ENCODE measurements at places on chromosomes 11 and 22. TPM values are rescaled to one million over a fixed set of nuclear protein-coding genes. Genes with fewer than 3 reads are reported as not detected.

GLB1L2 gene
- total RNA-seq, result 1.3 TPM

TMEM109 gene
- total RNA-seq, result 106 TPM

LDHA gene
- total RNA-seq, result 1,022 TPM

FBLN1 gene
- total RNA-seq, result not detected

SLC25A17 gene
- 24.5 TPM for total RNA-seq

HMOX1 gene
- total RNA-seq, result 6.0 TPM

CDHR5 gene
- not detected for total RNA-seq

MRGPRX3 gene
- not detected for total RNA-seq

MIAT gene
- total RNA-seq, result 66.5 TPM

GRCh38 chr11:10777393-10777793 lies 26.3 kb downstream of the CTR9 start:
- DNase-seq, result no peak
- H3K4me1 ChIP-seq, result peaks cover 14% of the 10 kb centered on the region
- H3K27me3 ChIP-seq, result no peaks in the 10 kb centered on the region
- peaks cover 43% of the 10 kb centered on the region for H3K36me3 ChIP-seq

DNA sequence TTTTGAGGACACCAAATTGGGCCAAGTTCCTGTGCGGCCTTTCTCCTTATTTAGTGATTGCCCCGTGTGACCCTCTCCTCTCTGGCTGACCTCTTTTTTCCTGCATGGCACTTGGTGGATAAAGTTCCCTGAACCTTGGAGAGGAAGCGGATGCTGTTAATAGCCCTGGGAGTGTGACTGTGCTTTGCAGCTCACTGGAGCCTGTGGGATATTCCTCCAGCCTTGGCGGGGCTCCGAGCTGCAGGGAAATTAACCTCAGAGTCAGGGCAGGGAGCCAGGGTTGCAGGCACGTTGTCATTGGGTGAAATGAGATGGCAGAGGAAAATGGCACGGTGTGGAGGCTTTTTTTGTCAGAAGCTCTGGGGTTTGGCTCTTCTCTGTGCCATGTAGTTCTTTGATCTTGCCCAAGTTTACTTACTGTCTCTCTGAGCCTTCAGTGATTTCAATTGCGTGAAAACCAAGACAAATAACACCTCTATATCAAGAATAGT lies 965 bp downstream of the OR9Q1 start:
- no peak for DNase-seq
- no peaks in the 10 kb centered on the region for H3K4me1 ChIP-seq
- no peaks in the 10 kb centered on the region for H3K36me3 ChIP-seq
- no peaks in the 10 kb centered on the region for H3K27me3 ChIP-seq
- no peak overlapping the region for H3K27ac ChIP-seq

DNA sequence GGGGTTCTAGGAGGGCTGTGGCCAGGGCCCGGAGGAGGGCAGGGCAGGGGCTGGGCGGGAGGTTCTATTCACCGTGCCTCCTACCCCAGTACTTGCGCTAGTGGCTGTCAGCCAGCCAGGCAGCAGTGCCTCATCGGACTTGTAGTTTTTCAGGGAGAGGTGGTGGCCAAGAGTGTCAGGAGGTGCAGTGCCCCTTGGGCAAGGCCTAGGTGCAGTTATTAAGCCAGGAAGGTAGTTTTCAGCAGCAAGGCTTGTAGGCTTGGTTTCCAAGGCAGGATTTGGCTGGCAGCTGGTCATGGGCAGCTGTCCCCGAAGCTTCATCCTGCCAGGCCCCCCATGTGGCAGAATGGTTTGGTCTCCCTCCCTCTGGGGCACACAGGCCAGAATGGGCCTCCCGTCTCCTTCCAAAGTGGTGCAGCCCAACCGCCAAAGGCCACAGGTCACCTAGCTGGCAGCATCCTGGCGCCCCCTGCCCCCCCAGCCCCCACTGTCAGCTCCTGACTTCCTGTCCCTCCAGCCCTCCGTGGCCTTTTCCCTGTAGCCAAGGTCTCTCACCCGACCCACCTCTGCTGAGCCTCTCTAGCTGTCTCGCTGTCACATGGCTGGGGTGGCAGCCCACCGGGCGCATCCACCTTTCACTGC lies 8.5 kb downstream of the CCDC88B start:
- peaks cover 11% of the 10 kb centered on the region for H3K4me1 ChIP-seq
- H3K36me3 ChIP-seq, result peaks cover 12% of the 10 kb centered on the region
- H3K27ac ChIP-seq, result no peak overlapping the region
- no peaks in the 10 kb centered on the region for H3K27me3 ChIP-seq
- no peak for DNase-seq

DNA sequence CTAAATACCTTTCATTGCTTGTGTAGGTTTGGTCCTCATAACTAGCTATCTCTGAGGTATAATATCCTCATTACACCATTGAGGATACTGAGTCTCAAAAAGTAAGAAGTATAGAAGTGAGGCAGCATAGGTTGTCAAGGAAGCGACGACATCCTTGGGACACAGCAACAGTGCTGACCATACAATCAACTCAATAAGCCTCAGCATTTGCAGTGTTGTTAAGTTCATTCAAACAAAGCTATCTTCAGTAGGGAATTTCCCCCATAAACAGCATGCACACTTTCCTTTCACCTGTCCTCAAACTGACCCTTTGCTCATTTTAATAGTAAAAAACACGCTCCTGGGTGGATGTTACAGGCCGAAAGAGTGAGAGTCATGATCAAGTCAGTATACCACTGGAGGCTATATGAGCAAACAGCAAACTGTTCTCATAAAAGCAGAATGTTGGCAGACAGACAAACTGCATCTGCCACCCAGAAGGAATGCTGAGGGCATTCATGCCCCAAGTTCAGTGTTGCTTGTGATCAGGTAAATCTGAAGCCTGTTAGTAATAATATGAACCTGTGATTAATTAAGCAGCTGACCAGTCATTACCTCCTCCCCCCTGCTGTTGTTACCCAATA lies 756.2 kb upstream of the TENM4 start:
- no peak overlapping the region for H3K27ac ChIP-seq
- no peaks in the 10 kb centered on the region for H3K4me1 ChIP-seq
- no peaks in the 10 kb centered on the region for H3K36me3 ChIP-seq
- H3K4me3 ChIP-seq, result no peak overlapping the region

DNA sequence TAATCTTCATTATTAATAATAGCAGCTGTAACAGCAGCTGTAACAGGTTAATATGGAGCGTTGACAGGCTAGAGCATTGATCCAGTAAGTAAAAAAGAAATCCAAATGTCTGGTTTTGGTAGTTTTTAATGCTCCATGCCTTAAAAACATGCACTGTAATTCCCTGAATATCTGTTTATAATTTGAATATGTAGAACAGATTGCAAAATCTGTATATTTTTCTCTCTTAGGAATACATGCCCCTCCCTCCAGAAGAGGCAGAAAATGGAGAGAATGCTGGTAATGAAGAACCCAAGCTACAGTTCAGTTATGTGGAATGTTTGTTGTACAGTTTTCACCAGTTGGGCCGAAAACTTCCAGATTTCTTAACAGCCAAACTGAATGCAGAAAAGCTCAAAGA lies 16.7 kb downstream of the API5 start:
- H3K27me3 ChIP-seq, result no peaks in the 10 kb centered on the region
- H3K36me3 ChIP-seq, result peaks cover 50% of the 10 kb centered on the region
- DNase-seq, result no peak
- peaks cover 2% of the 10 kb centered on the region for H3K4me1 ChIP-seq

DNA sequence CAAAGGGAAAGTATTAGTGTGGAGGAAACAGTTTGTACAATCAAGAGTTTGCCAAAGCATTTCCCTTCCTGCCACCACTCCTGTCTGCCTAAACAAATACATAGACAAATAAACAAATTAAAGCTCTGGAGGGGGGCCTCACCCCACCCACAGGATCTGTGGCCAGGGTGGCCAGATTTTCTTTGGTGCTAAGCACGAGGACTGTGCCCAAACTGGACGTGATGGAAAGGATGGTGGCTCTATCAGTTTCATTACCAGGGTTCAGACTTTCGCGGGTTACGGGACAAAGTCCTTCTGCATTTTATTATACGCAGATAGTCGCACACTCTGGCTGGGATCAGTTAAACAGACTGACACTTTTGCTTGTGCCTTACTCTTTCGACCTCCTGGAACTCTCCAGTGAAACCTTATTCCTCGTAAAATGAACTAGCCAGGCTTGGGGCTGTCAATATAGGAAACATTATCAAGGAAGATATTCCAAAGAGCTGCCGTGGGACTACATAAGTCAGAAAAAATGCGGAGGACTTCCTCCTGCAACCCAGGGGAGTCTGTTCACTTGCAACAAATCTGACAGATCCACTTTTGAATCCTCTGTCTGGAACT lies 11.2 kb downstream of the BARX2 start:
- no peak overlapping the region for H3K4me3 ChIP-seq
- no peaks in the 10 kb centered on the region for H3K4me1 ChIP-seq
- H3K27me3 ChIP-seq, result peaks cover 24% of the 10 kb centered on the region
- H3K36me3 ChIP-seq, result no peaks in the 10 kb centered on the region
- DNase-seq, result no peak

DNA sequence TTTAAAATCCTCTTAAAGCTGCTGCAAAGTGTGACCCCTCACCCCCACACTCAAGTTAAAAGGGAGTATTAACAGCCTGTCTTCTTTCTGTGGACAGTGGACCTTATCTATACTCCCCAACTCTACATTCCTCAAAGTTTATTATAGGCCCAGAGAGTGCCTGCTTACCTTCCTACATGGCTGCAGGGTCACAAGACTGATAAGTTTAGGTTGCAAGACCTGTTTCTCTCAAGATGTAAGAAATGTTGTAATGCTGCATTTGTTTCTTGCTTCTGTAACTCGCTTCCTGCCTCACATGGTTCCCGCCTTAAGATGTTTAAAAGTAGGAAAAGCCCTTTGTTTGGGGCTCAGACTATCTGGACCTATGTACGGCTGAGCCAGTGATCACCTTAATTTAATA lies 10.1 kb upstream of the NXPE1 start:
- H3K36me3 ChIP-seq, result no peaks in the 10 kb centered on the region
- peaks cover 3% of the 10 kb centered on the region for H3K27me3 ChIP-seq
- H3K27ac ChIP-seq, result no peak overlapping the region
- H3K4me3 ChIP-seq, result no peak overlapping the region
- DNase-seq, result no peak
- no peaks in the 10 kb centered on the region for H3K4me1 ChIP-seq

- H3K4me1 ChIP-seq, result peaks cover 23% of the 10 kb centered on the region
- peaks cover 8% of the 10 kb centered on the region for H3K36me3 ChIP-seq
- no peak overlapping the region for H3K27ac ChIP-seq
- no peak overlapping the region for H3K4me3 ChIP-seq
These were observed 5.3 kb downstream of the TBCEL start for GRCh38 chr11:121029153-121029552.

GRCh38 chr22:25511725-25512124 lies 52.8 kb upstream of the GRK3 start:
- no peaks in the 10 kb centered on the region for H3K4me1 ChIP-seq
- DNase-seq, result no peak
- H3K4me3 ChIP-seq, result no peak overlapping the region
- no peak overlapping the region for H3K27ac ChIP-seq
- H3K36me3 ChIP-seq, result peaks cover 21% of the 10 kb centered on the region

- no peak overlapping the region for H3K4me3 ChIP-seq
- no peaks in the 10 kb centered on the region for H3K36me3 ChIP-seq
- H3K4me1 ChIP-seq, result peaks cover 9% of the 10 kb centered on the region
- DNase-seq, result no peak
- H3K27me3 ChIP-seq, result no peaks in the 10 kb centered on the region
These were observed 58.3 kb downstream of the CERK start for GRCh38 chr22:46679706-46680269.

DNA sequence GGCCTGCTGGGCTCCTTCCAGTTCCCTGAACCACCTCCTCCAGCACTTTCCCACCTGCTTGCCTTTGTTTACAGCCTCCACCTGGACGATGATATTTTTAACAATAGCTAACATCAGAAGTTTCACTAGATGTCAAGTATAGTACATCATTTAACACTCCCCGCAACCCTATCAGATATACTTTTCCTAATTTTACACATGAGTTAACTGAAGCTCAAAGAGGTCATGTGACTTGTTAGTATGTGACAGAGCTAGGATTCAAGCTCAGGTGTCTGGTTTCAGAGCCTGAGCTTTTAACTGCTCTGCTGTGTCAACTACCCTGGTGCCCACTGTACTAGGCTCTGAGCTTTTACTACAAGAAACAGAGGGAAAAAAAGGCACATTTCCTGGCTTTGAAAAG lies 14.3 kb upstream of the HPX start:
- H3K36me3 ChIP-seq, result no peaks in the 10 kb centered on the region
- no peaks in the 10 kb centered on the region for H3K4me1 ChIP-seq
- H3K4me3 ChIP-seq, result no peak overlapping the region
- H3K27ac ChIP-seq, result no peak overlapping the region
- DNase-seq, result no peak

DNA sequence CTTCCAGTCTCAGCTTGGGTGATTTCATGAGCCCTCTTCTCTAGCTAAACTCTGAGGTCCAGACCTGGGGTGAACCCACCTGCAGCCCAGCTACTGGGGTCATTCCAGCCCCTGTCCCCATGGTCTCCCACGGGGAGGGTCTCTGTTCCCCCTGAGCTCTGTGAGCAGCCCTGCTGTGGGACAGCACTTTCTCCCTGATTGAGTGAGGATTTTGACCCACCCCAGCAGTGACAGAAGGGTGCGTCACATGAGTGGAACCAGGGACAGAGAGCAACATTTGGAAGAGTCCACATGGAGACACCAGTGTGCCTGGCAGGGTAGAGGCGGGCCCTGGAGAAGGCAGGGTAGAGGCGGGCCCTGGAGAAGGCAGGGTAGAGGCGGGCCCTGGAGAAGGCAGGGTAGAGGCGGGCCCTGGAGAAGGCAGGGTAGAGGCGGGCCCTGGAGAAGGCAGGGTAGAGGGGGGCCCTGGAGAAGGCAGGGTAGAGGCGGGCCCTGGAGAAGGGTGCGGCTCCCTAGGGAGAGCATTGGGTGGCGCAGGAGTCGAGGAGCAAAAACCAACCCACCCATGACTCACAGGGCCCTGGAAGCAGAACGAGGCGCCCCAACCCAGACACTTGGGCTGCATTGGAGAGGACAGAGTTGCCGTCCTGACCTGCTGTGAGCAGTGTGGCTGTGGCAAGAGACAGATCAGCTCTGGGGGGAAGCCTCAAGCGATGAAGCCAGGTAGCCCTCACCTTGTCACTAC lies 227.7 kb upstream of the B3GAT1 start:
- DNase-seq, result peak; percentile 32
- H3K27ac ChIP-seq, result no peak overlapping the region
- no peaks in the 10 kb centered on the region for H3K36me3 ChIP-seq
- peaks cover 5% of the 10 kb centered on the region for H3K27me3 ChIP-seq

GRCh38 chr11:73048446-73048845 lies 93.7 kb downstream of the FCHSD2 start:
- no peak overlapping the region for H3K4me3 ChIP-seq
- peaks cover 20% of the 10 kb centered on the region for H3K4me1 ChIP-seq
- DNase-seq, result no peak
- H3K27me3 ChIP-seq, result no peaks in the 10 kb centered on the region

DNA sequence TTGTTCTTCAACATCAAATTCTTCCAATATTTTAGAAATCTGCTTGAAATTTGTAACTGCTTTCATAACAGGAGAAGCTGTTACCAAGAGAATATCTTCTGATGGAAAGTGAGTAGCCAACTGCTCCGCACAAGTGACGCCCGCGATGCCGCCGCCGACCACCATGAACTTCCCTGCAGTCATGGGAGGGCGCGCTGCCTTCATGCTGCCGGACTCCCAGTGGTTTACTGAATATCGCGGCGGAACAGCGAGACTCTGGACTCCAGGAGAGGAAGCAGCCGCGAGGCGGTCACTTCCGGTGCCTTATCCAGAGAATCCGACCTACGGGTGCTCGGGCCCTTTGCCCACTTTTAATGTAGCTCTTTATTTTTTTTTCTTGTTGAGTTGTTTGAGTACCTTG lies 190.6 kb downstream of the GUCY1A2 start:
- DNase-seq, result no peak
- no peaks in the 10 kb centered on the region for H3K36me3 ChIP-seq
- no peaks in the 10 kb centered on the region for H3K27me3 ChIP-seq
- no peaks in the 10 kb centered on the region for H3K4me1 ChIP-seq
- no peak overlapping the region for H3K27ac ChIP-seq
- no peak overlapping the region for H3K4me3 ChIP-seq

GRCh38 chr22:39303358-39303757 lies 16.1 kb downstream of the RPL3 start:
- H3K36me3 ChIP-seq, result no peaks in the 10 kb centered on the region
- no peak overlapping the region for H3K27ac ChIP-seq
- DNase-seq, result no peak
- H3K27me3 ChIP-seq, result peaks cover 28% of the 10 kb centered on the region
- H3K4me1 ChIP-seq, result peaks cover 4% of the 10 kb centered on the region

All from activated CD8-positive, alpha-beta memory T cell treated with anti-CD3 and anti-CD28 coated beads, Interleukin-2, amount 10 ng/mL, durations not matched to agents 7 days and 5 days (primary cell).